Naive thymus-derived CD4-positive, alpha-beta T cell (primary cell): ENCODE measurements at places on chromosomes 11 and 22. TPM values are rescaled to one million over a fixed set of nuclear protein-coding genes. Genes with fewer than 3 reads are reported as not detected.
A peak's percentile ranks its signal among the peaks of the same experiment; 100 is the strongest.

Gene OR5AK2
- not detected for polyA plus RNA-seq

DNA sequence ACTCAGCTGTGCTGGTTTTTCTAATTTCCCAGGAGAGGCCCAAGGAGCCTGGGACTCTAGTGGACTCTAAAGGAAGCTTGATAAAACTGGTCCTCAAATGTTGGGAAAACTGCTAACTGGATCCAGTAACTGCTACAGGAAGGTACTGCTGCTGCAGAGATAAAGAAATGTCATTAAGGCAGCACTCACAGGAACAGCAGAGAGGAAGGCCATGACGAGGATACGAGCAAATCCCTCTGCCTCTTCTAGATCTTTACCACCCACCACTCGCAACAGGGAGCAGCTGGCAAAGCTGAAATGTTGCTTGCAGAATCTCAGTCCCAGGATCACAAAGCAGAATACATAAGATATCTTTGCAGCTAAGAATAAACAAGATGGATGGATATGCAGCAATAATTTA is 23.5 kb downstream of the TTC28 start:
- no peak overlapping the region for H3K27ac ChIP-seq
- DNase-seq, result no peak
- no peaks in the 10 kb centered on the region for H3K36me3 ChIP-seq
- H3K27me3 ChIP-seq, result no peaks in the 10 kb centered on the region

GRCh38 chr11:1889224-1889930 is 2.3 kb downstream of the PRR33 start:
- H3K27ac ChIP-seq, result peak overlapping the region; percentile 73
- peak; percentile 86 for DNase-seq
- H3K4me3 ChIP-seq, result peak overlapping the region; percentile 61
- H3K36me3 ChIP-seq, result peaks cover 44% of the 10 kb centered on the region

DNA sequence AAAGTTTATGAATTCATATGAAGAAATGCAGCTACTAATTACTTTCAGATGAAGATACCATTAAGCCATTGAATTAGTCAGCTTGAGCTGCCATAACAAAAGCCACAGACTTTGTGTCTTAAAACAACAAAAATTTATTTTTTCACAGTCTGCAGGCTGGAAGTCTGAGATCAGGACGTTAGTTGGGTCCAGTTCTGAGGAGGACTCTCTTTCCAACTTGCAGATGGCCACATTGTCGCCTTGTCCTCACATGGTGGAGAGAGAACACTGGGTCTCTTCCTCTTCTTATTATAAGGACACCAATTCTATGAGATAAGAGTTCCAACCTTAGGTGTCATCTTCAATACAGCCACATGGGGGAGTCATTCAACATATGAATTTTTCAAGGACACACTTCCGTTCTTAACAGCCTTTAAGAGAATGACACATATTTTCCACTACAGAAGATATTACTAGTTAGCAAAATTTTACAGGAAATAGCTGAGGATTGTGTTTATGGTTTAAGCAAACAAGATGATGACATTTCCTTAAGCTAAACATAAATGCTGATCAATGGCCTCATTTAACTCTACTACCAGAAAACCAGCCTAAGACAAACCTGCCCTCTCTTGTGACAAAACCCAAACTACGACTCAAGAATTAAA is 56.0 kb downstream of the DCUN1D5 start:
- H3K4me1 ChIP-seq, result no peaks in the 10 kb centered on the region
- no peak overlapping the region for H3K4me3 ChIP-seq
- DNase-seq, result peak; percentile 54
- H3K27me3 ChIP-seq, result no peaks in the 10 kb centered on the region
- H3K27ac ChIP-seq, result no peak overlapping the region
- no peaks in the 10 kb centered on the region for H3K36me3 ChIP-seq

DNA sequence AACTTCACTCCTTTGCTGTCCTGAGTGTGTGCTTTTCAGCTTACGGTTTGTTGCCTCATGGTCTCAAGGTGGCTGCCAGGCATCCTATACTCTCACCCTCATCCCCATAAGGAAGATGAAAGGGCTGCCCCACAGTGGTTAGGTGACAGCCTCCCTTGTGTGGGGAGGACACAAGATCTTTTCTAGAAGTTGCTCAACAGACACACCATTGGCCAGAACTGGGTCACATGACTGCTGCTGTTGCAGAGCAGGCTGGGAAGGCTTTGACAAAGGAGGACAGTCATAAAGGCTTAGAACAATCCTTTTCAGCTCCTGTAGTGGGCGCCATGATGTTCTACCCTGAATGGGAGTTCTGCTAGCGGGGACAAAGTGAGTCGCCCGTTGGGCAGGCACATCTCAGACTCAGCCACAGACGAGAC is 69.7 kb upstream of the RASD2 start:
- H3K4me1 ChIP-seq, result no peaks in the 10 kb centered on the region
- H3K36me3 ChIP-seq, result no peaks in the 10 kb centered on the region
- H3K4me3 ChIP-seq, result no peak overlapping the region
- H3K27me3 ChIP-seq, result no peaks in the 10 kb centered on the region
- no peak for DNase-seq
- no peak overlapping the region for H3K27ac ChIP-seq

GRCh38 chr22:41989246-41989645 is 9.3 kb upstream of the WBP2NL start:
- no peaks in the 10 kb centered on the region for H3K4me1 ChIP-seq
- no peaks in the 10 kb centered on the region for H3K36me3 ChIP-seq
- DNase-seq, result no peak
- no peak overlapping the region for H3K27ac ChIP-seq
- no peak overlapping the region for H3K4me3 ChIP-seq

- H3K27ac ChIP-seq, result no peak overlapping the region
- no peaks in the 10 kb centered on the region for H3K36me3 ChIP-seq
- no peaks in the 10 kb centered on the region for H3K4me1 ChIP-seq
- no peaks in the 10 kb centered on the region for H3K27me3 ChIP-seq
Measured at GRCh38 chr22:48368975-48369525, 1458.6 kb downstream of the BRD1 start.

DNA sequence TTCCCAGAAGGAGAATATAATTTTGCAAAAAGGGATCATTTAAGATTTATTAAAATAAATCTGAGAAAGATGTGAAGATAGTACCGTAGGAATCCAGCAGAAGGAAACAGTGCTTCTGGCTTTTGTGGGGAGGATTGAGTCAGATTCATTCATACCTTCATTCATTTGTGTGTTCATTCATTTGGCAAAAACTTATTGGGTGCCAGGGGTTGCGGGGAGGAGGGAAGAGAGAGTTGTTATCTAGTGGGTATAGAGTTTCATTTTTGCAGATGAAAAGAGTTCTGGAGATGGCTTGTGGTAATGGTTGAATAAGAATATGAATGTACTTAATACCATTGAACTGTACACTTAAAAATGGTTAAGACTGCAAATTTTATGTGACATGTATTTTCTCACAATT is 31.1 kb downstream of the BMAL1 start:
- no peak overlapping the region for H3K27ac ChIP-seq
- H3K4me3 ChIP-seq, result no peak overlapping the region
- peaks cover 40% of the 10 kb centered on the region for H3K4me1 ChIP-seq
- peaks cover 24% of the 10 kb centered on the region for H3K36me3 ChIP-seq
